ENCODE measurements at places on chromosomes 12 and 14. TPM values are rescaled to one million over a fixed set of nuclear protein-coding genes. Genes with fewer than 3 reads are reported as not detected.

GRCh38 chr12:79085106-79085682, 220.6 kb downstream of the SYT1 start:
- no peaks in the 10 kb centered on the region for H3K27me3 ChIP-seq
- DNase-seq, result no peak
- no peaks in the 10 kb centered on the region for H3K36me3 ChIP-seq
- no peak overlapping the region for H3K4me3 ChIP-seq
- no peak overlapping the region for H3K27ac ChIP-seq
- no peaks in the 10 kb centered on the region for H3K4me1 ChIP-seq

DNA sequence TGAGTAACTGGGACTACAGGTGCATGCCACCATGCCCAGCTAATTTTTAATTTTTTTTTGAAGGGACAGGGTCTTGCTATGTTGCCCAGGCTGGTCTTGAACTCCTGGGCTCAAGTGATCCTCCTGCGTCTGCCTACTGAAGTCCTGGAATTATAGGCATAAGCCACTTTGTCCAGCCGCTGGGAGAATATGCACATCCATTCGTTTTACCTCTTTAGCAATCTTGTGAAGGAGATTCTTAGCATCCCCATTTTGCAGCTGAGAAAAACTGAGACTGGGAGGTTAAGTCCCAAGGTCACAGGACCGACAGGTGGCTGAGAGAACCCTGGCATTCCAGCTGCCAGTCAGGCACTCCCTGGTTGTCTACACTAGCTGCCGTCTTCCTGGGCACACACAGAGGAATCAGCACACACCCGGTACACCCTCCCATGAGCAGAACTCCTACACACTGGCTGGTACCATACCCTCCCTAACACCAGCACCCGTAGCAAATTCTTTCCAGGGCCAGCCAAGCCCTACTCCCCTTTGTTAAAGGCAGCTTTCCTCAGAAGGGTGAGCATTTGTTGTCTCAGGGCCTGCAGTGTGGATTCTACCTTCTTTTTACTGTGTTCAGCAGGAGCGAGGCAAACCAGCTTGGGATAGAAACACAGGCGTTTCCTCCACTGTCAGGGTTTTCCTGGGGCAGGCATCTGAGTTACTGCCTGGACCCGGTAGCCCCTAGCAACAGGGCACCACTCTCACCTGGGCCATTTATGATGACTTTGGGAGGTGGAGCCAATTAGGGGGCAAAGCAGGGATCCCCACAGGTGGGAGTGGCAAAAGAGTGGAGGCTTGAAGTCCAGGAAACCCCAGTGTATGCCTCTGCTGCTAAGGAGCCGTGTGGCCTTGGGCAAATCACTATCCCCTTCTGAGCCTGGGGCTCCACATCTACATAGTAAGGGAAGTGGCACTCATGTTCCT, 70.2 kb downstream of the IRF2BPL start:
- no peak for DNase-seq
- H3K4me3 ChIP-seq, result no peak overlapping the region
- H3K27me3 ChIP-seq, result no peaks in the 10 kb centered on the region
- peaks cover 91% of the 10 kb centered on the region for H3K4me1 ChIP-seq
- H3K27ac ChIP-seq, result peak overlapping the region; percentile 97

GRCh38 chr12:54572881-54573280, 15.6 kb downstream of the PPP1R1A start:
- H3K4me3 ChIP-seq, result no peak overlapping the region
- peaks cover 40% of the 10 kb centered on the region for H3K36me3 ChIP-seq
- no peaks in the 10 kb centered on the region for H3K27me3 ChIP-seq
- no peak for DNase-seq
- no peaks in the 10 kb centered on the region for H3K4me1 ChIP-seq

GRCh38 chr12:129523621-129524020, 380.2 kb downstream of the TMEM132D start:
- H3K36me3 ChIP-seq, result no peaks in the 10 kb centered on the region
- H3K27ac ChIP-seq, result no peak overlapping the region
- H3K27me3 ChIP-seq, result no peaks in the 10 kb centered on the region
- H3K4me3 ChIP-seq, result no peak overlapping the region

- H3K27me3 ChIP-seq, result peaks cover 2% of the 10 kb centered on the region
- no peaks in the 10 kb centered on the region for H3K36me3 ChIP-seq
- H3K4me3 ChIP-seq, result no peak overlapping the region
- H3K27ac ChIP-seq, result no peak overlapping the region
Observed at GRCh38 chr14:100173353-100173752, 13.9 kb upstream of the DEGS2 start.

DNA sequence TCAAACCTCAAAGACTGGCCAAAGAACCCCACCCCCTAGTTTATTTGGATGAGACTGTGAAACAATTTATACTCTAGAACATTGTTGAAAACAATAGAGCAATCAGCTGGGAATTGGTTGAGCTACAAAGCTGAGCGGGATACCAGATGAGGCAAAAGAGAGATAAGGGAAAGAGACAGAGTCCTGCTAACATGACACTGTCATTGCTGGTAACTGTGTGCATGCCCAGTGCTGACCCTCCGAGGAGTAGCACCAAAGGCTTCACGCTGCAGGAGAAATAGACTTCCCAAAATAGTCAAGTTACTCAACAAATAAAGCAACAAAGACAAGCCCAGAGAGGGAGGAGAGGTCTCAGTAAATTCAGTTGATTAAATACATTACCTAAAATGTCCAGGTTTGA, 63.6 kb downstream of the RASSF8 start:
- DNase-seq, result no peak
- no peak overlapping the region for H3K4me3 ChIP-seq
- H3K27me3 ChIP-seq, result no peaks in the 10 kb centered on the region
- no peaks in the 10 kb centered on the region for H3K36me3 ChIP-seq

DNA sequence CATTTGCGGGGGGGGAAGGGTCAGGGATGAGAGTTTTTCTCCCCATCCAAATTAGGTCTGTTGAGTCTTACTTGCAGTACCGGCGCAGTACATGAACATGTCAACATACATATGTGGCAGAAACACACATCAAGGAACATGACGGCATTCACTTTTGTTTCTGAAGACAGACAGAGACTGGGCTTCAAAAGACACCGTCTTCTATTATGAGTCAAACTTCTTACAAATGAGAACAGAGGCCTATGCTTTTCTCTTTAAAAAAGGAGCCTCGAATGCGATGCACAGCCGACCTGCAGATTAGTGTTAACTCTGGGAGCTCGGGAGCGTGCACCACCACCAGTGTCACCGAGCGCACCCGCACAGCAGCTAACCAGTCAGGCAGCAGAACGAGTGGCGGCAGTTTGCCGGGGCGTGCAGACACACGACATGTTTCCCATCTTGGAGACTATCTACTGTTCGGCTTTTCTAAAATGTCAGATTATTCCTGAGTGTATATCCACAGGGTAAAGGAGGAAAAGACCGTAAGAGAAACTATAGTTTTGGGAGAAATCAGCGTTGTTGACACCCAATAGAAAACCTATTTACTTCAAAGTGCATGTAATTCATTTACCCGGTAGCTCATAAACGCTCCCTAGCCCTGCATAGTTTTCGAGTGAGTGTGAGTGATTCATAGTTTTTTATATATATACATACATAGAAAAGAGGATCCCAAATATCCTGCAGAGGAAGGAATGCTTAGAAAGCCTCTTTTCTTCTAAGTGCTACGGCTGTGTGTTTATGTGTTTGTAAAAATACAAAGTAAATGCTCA, 33.0 kb downstream of the UBR7 start:
- DNase-seq, result no peak
- H3K27me3 ChIP-seq, result no peaks in the 10 kb centered on the region
- H3K27ac ChIP-seq, result no peak overlapping the region
- H3K4me1 ChIP-seq, result no peaks in the 10 kb centered on the region

Gene MAP3K9
- 0.55 TPM for total RNA-seq

Gene ADAMTS20
- total RNA-seq, result not detected

Data from sigmoid colon (tissue), 7 donors.